ENCODE measurements at places on chromosomes 12 and 14. TPM values are rescaled to one million over a fixed set of nuclear protein-coding genes. Genes with fewer than 3 reads are reported as not detected.

- no peak for DNase-seq
These were observed 135.5 kb downstream of the CRADD start for GRCh38 chr12:93812626-93813025.

JPH4 gene
- total RNA-seq, result 3.9 TPM

GRCh38 chr14:70289138-70289537 lies 70.3 kb downstream of the COX16 start:
- no peak for DNase-seq

RPS26 gene
- total RNA-seq, result 395 TPM

DNA sequence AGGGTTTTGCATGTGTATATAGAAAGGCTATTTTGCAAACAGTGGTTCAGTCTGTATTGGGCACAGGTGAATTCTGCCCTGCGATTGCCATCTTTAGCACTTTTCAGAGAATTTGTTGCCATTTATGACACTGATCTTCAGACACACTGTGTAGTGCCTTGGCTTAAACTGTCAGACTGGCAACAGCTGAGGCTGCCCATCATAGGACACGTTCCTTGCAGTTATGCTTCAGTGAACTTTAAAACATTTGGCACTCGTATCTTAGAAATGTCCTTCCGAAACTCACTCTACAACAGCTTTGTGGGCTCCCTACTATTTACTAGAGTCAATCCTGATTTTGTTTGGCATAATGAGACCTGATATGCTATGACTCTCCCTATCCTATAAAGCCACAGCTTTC lies 29.1 kb downstream of the AP5M1 start:
- no peak for DNase-seq

LGR5 gene
- 0.39 TPM for total RNA-seq

- DNase-seq, result no peak
These were observed 205.2 kb downstream of the SLC41A2 start for GRCh38 chr12:104752881-104753280.

VDR gene
- total RNA-seq, result 2.9 TPM

- no peak for DNase-seq
These were observed 3.2 kb downstream of the PLXNC1 start for GRCh38 chr12:94151582-94151981.

- DNase-seq, result no peak
These were observed 122.8 kb downstream of the VRK1 start for GRCh38 chr14:96920023-96920422.

- no peak for DNase-seq
These were observed 12.0 kb downstream of the TMEM119 start for GRCh38 chr12:108585864-108586263.

DNA sequence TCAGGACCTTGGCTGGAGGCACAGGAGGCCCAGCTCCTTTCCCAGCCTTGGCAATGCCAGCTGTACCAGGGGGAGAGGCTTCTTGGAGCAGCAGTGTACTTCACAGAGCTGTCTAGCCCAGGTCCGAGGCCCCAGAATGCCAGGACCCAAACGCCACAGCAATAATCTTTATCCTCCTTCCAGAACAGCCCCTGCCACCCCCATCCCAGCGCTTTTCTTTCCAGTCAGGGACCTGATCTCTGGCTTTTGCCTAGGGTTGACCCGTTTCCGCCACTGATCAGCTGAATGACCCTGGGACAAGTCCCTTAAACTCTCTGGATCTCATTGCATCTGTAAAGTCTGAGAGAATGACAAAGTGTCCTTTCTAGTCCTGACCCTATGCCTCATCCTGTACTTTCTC lies 5.1 kb downstream of the LAG3 start:
- no peak for DNase-seq

- peak; percentile 35 for DNase-seq
These were observed at the start of gene CCDC85C for GRCh38 chr14:99603471-99604277. Gene CCDC85C, minus strand, starts transcription at chr14:99604207. Its CDS starts 248 bp downstream, at chr14:99603959.

GRCh38 chr14:105581551-105582341 lies 55.4 kb downstream of the TMEM121 start:
- no peak for DNase-seq

DNA sequence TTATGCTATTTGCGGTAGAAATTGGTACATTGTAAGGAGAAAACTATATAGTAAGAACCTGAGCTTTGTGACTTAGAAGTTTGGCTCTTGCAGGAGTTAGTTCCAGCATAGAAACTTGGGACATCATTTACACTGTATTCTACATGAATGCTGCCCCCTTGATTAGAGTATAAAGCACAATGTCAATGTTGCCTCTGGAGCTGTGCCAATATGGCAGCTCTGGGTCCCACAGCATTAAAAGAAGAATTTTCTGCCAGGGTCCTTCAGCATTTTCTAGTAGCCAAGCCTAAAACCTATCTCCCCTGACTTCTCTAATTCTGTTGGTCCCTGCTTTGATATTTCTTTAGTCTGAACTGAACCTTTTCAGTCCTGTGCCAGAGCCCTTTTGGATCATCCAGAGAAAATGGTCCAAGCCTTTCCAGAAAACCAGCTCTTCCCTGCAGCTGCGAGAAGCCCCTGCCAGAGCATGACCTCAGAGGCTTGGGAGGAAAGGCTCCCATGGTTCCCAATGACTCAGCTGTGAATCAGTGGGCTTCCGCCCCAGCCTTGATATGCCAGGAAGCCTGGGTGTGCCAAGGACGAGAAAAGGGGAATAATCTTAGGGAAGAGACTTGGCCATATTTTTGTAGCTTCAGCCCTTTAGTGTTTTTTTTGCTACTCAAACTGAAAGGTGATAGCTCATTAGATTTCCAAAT lies 43.2 kb downstream of the PLEKHG7 start:
- DNase-seq, result no peak

DNA sequence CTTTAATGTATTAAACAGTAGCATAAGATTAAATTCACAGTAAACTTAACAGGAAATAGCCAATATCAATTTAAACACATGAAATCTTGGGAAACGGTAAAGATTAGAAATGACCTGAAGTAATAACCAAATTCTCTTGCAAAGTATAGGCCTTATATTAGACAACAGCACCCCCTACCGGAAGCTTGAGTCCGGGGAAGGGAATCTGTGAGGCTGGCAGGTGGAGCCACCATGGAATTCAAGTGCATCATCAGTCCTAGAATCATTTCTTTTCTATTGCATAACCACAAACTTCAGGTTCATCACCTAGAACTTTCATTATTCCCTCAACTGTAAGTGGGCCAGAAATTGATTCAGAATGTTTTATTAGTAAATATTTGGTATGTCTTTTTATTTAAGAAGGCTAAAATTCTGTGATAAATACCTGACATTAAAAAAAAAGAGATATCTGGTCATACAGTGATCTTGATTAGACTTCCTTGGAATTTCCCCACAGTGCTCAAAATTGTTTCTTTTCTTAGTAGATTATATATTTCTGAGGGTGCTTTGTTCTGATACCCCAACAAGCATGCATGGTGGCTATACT lies 48.6 kb downstream of the AP5M1 start:
- DNase-seq, result peak; percentile 84

ZBTB39 gene
- 21.0 TPM for total RNA-seq
